MV-4-11 (cell line): ENCODE measurements at places on chromosomes 6 and 20.

- DNase-seq = no peak
These were observed 12.3 kb upstream of the TAAR1 start for GRCh38 chr6:132671295-132671694.

DNA sequence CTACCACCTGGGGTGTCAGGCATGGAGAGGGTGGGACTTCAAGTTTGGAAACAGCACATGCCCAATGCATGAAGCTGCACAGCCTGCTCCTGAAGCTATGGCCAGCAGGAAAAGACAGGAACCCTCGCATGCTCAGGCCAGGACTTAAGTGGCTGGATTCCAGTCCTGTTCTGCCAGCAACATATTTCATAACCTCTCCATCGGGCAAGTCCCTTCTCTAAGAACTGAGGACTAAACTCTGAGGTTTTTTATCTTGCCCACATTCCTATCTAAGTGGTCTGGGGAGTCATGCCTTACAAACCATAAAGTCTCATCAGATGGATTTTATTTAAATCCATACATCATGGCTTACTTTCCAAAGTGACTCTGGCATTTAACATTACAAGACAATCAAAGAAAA, 27.5 kb upstream of the AGPAT4 start:
- DNase-seq = no peak

DNA sequence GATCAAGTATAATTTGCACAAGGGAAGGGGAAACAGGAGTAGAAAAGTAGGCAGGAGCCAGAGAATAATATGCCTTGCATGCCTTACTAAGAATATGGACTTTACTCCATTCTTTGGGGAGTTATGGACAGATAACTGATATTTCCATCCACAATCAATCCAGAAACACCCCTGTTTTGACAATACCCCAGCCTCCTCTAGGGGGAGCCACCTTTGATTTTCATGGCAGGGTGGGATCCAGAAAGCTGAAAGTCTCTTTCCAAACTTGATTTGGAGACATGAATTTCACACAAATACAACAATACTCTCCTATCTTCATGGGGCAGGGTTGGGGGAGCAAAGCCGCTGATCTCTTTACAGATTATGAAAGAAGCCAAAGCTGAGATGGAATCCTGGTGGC, 404.1 kb downstream of the FOXA2 start:
- no peak for DNase-seq

DNA sequence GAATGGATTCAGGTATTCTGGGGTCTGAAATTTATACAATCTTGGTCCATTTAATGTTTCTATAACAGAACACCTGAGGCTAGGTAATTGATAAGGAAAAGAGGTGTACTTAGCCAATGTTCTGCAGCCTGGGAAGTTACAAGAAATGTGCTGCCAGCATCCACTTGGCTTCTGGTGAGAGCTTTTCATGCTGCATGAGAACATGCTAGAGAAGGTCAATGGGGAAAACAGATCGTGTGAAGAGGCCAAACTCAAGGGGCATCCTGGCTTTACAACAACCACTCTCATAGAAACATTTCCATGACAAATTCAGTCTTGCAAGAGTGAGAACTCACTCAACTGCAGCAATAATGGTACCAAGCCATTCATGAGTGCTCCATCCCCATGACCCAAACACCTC, 16.8 kb downstream of the IL22RA2 start:
- no peak for DNase-seq

DNA sequence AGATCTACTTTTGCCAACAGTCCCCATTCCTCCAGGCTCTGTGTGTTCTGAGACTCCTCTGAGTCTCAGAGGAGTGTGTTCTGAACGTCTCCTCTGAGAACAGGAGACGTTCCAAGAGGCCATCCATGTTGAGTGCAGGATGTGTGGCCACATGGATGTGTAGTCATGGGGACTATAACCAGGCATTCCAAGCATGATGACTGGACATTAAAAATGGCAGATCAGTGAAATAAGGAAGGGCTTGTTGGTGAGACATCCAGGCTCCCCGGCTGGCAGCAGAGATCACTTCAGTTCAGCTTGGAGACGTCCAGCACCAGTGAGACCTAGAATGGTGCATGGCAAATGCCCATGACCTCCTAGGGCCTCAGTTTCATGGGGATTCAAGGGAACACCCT, 34.3 kb upstream of the POU5F1 start:
- no peak for DNase-seq

- DNase-seq = no peak
These were observed 33.3 kb upstream of the AFDN start for GRCh38 chr6:167793421-167793820.

DNA sequence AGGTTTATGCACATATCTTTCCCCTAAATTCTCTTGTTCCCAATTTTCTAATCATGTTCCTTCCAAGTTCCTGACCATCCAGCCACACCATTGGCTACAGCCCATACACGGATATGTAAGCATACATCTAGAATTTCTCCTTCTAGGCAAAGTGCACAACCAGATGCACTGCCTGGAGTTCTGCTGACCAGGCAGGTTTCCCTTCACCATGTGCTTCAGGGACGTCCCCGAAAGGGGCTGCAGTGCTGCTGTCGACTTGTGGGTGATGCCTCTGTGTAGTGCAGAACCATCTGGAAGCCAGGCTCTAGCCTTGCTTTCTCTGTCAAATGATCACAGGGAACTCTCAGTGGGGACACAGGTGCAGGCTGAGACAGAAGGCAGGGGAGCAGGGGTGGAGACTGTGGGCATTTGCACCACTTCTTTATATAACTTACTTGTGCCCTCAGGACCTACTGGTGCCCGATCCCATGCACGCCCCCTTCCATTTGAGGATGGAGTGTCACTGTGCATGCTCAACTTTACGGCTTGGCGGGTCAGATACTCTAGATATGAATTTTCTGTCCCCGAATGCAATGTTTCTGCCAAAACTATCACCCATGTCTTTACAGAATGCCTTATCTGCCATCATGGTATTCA, 37.5 kb upstream of the SMOC2 start:
- no peak for DNase-seq

GRCh38 chr6:47733879-47734558, 35.6 kb downstream of the ADGRF4 start:
- peak; percentile 9 for DNase-seq

GRCh38 chr20:56259948-56260347, 11.4 kb downstream of the MC3R start:
- DNase-seq = no peak

DNA sequence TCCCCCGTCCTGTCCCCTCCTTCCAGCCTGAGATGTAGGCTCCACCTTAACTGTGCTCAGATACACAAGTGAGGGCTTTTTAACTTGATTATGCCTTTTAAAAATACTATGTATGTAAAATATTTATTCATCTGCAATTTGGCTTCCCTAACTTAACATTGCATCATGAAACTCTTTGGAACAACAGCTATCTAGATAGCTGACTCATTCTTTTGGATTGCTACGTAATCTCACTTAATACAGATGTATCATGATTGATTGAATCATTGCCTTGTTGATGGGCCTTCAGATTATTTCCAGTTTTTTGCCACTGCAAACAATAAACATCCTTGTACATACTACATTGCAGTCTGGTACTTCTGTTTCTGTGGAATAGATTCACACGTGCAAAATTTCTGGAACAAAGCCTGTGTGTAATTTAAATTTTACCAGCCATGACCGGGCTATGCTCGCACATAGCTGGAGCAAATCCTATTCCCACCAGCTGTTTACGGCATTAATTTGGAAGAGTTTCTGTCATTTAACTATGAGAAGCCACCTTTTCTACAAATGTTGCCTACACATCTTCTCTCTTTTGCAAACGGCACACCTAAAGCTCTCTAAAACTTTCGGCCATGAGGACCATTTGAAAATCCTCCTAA, 6.5 kb downstream of the PRND start:
- DNase-seq = no peak

DNA sequence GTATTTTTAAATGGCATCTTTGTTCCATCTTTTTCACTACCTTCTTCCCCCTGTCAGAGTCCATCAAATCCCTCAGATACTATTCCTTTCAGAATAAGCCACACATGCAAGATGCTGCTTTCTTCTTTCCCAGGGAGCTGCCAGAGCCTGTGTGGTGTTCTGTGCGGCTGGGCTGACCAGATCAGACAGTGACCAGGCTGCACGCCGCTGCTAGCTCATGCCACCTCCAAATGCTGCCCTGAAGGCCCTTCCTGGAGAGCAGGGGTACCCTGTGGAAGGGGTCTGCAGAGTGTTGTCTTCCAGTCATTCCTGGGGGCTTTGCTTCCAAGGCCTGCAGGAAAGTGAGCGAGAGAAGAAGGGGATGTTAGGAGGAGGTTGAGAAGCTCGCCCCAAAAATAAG, 179.1 kb upstream of the SUPT3H start:
- DNase-seq = no peak

- DNase-seq = no peak
These were observed 5.4 kb downstream of the DPPA5 start for GRCh38 chr6:73348550-73349204.

DNA sequence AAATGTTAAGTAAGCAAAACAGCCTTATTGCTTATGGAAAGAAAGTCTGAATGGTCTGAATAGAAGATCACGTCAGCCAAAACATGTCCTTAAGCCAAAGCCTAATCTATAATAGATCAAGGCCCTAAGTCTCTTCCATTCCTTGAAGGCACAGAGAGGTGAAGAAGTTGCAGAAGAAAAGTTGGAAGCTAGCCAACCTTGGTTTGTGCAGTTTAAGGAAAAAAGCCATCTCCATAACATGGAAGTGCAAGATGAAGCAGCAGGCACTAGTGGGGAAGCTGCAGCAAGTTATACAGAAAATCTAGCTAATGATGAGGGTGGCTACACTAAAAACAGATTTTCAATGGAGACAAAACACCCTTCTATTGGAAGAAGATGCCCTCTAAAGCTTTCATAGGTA, 29.1 kb downstream of the LRRN4 start:
- peak; percentile 11 for DNase-seq

DNA sequence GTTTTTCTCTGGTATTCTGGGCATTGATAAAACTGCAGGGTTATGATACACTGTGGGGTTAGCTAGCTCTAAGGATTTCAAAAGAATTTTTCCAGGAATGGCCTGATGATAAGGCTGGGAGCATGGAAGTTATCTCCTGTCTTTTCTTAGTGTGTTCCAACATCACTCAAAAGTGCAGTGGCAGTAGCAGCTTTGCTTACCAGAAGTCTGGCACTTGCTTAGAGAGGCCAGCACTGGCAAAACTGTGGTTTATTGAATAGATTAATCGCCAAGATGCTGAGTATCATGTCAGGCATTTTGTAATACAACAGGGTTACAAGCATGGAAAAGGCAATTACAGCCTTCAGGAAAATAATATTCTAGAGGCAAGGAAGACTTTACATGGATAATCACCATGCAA, 719.5 kb upstream of the GJE1 start:
- no peak for DNase-seq

DNA sequence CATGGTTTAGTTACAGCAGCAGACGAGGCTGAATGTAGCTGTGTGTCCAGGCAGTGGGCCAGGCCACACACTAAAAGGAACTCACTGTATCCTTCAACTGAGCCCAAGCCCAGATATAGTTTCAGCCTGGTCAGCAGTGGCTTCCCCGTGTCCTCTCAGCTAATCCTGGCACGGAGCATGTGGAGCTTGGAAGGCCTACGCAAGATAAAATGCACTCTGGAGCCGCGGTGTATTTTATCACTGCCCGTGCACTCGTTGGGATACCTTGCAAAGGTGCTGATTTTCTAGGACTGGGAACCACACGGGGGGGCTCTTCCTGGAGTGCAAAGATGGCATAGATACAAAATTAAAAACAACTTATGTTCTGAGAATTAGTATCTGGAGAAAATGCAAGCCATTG, 48.4 kb upstream of the IYD start:
- DNase-seq = no peak

DNA sequence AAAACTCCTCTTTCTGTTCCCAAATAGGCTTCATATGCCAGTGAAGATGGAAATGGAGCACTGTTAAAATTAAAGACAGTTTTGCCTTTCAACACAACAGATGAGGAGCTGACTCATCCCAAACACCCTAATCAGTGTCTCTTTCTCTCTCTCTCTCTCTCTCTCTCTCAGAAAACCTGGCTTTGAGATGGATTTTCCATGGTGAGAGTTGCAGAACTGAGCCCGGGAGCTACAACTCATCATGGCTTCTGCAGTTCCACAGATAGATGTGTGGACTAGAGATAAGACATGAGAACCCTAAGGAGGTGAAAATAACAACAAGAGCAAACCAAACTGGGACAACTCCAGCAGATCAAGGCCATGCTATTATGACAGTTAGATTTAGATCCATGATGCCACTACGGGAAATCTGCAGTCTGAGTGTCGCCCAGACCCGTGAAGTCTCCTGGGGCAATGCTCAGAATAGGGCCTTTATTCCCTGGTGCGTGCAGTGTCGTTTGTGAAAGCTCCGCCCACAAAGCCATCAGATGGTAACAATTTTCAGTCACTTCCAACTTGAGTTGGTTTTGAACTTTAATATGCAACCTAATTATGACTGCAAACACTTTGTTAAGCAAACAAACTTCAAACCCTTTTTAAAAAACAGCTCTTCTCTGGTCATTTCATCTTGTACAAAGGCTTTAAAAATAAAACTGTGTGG, 338.2 kb upstream of the PREP start:
- no peak for DNase-seq

DNA sequence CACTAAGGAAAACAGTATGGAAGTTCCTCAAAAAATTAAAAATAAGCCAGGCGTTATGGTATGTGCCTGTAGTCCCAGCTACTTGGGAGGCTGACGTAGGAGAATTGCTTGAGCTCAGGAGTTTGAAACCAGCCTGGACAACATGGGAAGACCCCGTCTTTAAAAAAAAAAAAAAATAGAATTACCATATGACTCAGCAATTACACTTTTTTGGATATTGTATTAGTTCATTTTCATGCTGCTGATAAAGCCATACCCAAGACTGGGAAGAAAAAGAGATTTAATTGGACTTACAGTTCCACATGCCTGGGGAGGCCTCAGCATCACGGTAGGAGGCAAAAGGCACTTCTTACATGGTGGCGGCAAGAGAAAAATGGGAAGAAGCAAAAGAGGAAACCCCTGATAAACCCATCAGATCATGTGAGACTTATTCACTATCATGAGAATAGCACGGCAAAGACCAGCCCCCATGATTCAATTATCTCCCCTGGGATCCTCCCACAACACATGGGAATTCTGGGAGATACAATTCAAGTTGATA, 10.8 kb upstream of the SMIM29 start:
- peak; percentile 7 for DNase-seq

GRCh38 chr20:37344506-37345338, 1.2 kb upstream of the SRC start:
- DNase-seq = no peak

DNA sequence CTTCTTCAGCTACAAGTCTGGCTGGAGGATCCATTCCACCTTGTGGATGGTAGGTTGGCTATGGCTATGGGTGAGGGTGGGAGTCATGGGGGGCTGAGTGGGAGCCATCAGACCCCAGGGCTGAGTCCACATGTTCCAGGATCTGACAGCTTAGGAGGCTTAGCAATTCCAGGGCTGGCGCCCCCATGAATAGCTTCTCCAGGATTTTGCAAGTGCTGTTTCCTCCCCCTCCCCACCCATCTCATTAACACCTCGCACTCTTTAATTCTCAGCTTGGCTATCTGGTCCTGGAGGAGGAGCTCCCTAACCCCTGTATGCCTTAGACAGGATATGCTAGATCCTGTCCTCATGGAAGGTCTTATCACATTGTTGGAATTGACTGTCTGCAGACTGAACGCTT, 39.0 kb upstream of the ANGPT4 start:
- no peak for DNase-seq

- no peak for DNase-seq
These were observed 33.8 kb upstream of the CD83 start for GRCh38 chr6:14083751-14084150.
